ENCODE measurements at places on chromosomes 3 and 15. TPM values are rescaled to one million over a fixed set of nuclear protein-coding genes. Genes with fewer than 3 reads are reported as not detected.

DNA sequence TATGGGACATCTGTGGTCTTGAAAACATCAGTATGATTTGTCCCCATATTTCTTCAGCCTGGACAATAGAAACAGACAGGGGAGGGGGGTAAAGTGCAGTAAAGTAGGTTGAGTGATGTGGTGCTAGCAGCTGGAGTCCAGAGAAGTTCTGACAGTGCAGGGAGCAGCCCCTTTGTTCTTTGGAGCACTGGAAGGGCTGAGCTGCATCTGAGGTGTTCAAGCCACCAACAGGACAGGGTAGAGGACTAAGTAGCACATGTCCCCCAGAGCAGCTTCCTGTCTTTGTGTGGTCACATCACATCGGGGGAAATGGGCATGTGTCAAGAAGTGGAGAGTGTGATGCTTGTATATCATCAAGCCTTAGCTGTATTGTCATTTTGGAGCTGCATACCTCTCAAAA, 12.1 kb downstream of the MRPS22 start:
- DNase-seq: no peak

GRCh38 chr3:58059349-58060321, 51.4 kb downstream of the FLNB start:
- no peak for DNase-seq

GRCh38 chr3:37531066-37531720, 330.5 kb upstream of the CTDSPL start:
- no peak for DNase-seq

DNA sequence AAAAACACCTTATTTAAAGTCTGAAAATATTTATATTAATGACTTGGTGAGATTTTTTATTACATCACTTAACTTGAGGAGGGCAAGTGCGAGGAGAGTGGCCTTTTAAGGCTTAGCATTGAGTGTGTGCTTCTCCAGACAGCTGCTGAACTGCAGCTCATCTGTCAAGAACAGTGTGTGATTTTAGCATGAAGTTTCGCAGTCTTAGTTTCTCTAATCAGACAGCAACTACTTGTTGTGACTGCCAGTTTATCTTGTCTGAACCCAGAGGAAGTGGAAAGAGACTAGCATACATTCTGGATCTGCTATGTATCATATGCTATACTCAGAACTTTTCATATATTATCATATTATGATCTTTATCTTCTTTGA, 291.7 kb upstream of the ROPN1 start:
- no peak for DNase-seq

Gene RARRES1
- total RNA-seq: 1.7 TPM

DNA sequence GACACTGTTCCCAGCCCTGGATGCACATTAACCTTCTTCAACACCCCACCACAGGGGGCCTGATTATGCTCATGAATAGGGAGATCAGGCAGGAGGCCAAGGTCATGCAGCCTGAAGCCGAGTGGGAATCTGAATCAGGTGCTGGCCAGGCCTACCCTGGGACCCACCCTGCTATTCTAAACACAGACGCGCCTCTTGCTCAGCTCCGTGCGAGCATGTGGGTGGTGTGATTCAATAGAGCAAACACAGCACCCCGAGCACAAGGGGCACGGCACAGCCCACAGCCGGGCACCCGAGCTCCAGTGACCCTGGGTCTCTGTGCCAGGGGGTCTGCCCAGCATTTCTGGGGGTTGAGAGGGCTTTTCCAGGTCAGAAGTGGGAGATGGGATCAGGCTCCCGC, 24.6 kb upstream of the GRIP2 start:
- DNase-seq: no peak

DNA sequence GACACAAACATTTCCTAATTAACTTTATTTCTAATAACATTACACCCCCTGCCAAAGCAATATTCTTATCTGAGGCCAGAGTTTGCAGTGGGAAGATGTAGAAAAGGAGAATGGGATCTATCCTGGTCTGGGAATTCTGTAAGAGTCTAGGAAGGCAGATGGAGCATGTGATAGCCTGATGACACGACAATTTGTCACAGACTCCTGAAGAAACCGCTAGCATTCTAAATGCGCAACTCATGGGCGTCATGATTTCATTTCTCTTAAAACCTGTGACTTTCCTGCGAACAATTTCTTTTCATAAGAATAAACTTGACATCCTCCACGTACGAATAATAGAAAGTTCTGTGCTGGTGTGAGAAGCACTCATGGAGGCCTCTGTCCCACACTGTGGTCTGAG, 72.9 kb upstream of the ATP10A start:
- DNase-seq: no peak

- DNase-seq: no peak
Observed at GRCh38 chr3:170321321-170322034, 36.0 kb upstream of the SKIL start.

Gene ZWILCH
- total RNA-seq: 21.8 TPM

DNA sequence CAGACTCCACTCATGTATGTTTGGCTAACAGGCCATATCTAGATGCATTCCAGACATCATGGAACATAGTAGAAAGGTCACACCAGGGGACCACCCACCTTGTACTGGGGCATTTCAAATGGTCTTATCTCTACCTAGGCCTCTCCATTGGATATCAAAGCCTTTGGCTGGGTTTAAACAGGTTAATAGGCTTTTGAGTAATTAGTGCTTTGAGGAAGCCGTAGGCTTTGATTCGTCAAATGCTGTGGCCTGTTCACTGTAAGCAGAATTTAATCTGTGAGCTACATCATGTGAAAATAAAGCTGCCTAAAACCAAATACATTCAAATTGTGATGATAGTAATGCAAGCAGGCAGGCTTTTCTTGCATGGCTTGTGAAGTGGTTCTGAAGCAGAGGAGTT, 129.5 kb downstream of the ST8SIA2 start:
- no peak for DNase-seq

Gene CEMIP
- total RNA-seq: 0.25 TPM

DNA sequence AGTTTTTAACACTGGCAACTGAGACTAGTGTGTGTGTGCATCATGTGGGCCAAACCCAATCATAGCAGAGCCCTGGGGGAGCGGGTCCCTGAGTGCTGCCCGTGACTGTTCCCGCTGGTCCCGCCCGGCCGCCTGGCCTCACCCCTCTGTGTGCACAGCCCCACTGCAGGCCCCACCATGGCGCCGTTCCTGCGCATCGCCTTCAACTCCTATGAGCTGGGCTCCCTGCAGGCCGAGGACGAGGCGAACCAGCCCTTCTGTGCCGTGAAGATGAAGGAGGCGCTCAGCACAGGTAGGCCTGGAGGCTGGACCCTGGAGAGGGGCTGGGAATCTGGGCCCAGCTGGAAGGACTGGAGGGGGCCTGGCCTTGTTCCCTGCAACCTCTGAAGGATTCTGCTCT, 17.2 kb downstream of the PRKCD start:
- DNase-seq: no peak

DNA sequence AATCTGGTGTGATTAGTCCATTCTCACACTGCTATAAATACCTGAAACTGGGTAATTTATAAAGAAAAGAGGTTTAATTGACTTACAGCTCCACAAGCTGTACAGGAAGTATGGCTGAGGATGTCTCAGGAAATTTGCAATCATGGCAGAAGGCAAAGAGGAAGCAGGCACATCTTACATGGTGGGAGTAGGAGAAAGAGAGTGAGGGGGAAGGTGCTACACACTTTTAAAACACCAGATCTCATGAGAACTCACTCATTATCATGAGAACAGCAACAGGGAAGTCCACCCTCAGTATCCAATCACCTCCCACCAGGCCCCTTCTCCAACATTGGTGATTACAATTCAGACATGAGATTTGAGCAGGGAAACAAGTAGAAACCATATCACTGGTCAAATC, 24.0 kb upstream of the ACP3 start:
- no peak for DNase-seq

GRCh38 chr3:52441091-52441771, 3.7 kb downstream of the SEMA3G start:
- DNase-seq: no peak

Gene CHDH
- 0.61 TPM for total RNA-seq

DNA sequence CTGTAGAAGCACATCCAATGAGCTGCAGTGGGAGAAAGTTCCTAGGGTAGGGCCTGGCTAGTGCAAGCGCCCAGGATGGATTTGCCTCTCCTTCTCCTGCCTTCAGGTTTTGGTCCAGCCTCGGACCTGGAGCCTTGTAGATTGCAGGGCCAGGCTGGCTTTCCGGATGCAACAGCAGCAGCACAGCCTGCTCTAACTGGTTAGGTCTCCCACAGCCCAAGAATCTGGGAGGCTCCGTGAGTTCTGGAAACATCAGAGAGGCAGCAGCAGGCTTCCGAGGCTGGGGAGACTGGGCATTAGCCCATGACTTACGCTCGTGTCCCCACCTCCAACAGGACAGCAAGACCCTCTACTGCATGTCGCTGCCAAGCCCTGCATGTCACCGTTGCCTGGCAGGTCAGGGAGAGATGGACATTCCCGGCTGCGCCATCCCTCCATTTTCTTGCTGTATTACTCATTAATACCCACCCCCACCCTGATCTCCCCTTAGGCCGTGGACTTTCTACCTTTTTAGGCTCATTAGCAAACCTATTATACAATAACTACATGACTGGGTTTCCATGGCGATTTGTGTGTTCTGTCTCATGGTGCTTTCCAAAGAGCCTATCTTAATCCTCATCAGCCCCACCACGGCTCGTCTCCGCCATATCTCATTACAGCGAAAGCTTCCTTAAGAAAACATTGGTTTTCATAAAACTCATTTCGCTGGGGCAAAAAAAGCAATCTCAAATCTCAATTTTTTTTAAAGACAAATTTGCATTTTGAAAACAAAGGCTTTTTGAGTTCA, 40.9 kb upstream of the RGMA start:
- DNase-seq: no peak

DNA sequence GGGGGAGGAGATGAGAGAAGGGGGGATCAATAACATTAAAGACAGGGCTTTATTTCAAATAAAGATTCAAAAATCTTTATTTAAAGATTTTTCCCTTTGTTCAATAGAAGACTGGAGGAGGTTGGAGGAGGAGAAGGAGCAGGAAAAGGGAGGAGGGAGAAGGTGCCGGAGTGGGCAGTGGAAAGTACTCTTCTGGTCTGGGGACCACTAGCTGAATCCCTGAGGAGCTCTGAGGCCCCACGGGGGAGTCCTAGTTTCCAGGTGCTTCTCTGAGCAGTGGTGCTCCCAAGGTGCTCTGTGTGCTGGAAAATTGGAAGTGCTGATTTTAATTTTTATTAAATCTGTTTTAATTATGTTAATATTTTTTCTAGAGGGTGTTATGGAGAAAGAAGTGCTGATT, 19.4 kb upstream of the SEMA4B start:
- DNase-seq: no peak

DNA sequence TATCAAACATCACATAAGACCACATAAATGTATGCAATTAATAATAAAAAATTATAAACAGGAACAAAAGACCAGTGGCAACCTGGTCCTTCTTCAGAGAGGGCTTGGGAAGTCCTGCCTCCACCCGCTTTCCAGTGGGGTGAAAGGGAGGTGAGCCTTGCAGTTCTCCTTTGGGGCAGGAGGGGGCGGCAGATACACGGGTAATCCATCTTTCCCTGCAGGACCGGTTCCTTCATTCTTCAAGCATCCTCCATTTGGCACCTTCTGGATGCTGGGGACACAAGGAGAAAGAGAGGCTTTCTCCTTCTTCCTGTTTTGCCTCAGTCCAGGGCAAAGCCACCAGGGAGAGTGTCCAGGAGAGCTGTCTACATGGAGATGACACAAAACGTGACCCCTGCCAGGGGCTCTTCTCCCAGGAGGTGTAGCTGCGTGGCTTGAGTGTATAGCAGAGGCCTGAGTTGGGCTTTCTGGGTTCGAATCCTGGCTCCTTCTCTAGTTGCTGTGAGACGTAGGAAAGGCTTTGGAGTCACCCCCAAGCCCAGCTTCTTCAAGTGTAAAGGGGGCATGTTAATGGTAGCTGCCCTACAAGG, 23.2 kb downstream of the RPLP1 start:
- peak; percentile 89 for DNase-seq

DNA sequence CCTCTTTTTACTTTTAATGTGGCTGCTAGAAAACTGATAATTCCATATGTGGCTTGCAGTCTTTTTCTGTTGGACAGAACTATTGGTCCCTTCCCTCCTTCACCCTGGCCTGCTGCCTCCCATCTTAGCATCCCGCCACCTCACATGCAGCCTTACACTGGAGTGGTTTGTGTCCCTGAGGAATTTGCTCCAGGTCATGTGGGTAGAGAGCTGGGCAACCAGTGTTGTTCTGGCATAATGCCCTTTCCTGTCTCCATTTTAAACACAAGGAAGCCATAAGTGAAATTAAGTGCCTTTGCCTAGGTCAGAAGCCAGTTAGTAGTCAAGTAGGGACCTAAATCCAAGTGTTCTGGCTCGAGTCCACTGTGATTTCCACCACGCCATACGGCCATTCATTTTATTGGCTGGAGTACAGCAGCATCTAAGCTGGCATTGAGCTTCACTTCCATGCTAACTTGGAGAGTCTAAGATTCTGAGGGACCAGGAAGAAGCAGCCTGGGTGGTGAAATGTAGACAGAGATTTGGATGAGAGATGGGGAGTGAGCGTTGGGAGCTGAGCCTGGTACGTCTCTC, 46.0 kb upstream of the PLXNA1 start:
- no peak for DNase-seq

DNA sequence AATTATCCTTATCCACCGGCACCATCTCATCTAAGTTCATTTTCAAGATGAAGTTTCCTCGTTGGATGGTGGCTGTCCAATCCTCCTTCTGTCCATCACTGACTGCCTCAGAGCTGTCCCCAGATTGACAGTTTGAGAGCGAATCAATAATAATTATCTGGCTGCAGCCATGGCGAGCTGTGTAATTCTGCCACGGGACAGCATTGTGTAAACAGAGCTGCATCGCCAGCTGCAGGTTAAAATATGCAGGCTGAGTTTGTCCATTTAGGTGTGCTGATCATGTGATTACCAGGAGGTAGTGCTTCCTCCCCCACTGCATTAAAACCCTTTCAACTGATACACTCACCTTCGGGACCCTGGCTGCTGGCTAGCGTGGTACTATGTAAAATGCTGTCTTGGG, 461.9 kb upstream of the ONECUT1 start:
- peak; percentile 32 for DNase-seq

Gene CPNE9
- total RNA-seq: 54.6 TPM

DNA sequence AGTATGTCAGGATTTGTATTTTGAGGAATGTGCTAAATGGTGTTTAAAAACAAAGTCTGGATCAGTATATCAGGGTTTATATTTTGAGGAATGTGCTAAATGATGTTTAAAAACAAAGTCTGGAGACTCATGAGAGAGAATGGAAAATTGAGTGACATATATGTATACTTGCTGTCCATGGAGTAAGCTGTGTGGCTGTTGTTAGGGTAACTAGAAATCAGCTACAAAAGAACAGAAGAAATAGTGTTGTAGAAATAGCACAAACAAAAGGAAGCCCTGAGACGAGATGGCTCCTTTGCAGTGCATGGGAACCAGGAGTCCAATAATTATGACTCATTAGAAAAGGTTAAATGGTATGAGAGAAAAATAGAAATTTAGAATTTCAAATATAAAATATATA, 282.7 kb upstream of the MANF start:
- no peak for DNase-seq

GRCh38 chr3:149613988-149614387, 43.8 kb downstream of the WWTR1 start:
- DNase-seq: no peak

Gene RTP1
- not detected for total RNA-seq

- no peak for DNase-seq
Observed at GRCh38 chr3:69282181-69282580, 103.7 kb downstream of the FRMD4B start.

Gene ACOX2
- total RNA-seq: 0.59 TPM

Gene IDH3A
- total RNA-seq: 40.2 TPM
